ENCODE measurements at places on chromosomes 16 and 17.

GRCh38 chr17:73772107-73772705, 128.0 kb upstream of the SDK2 start:
- no peak for DNase-seq

- DNase-seq = no peak
These were observed 6.2 kb downstream of the ACSF2 start for GRCh38 chr17:50432125-50432762.

DNA sequence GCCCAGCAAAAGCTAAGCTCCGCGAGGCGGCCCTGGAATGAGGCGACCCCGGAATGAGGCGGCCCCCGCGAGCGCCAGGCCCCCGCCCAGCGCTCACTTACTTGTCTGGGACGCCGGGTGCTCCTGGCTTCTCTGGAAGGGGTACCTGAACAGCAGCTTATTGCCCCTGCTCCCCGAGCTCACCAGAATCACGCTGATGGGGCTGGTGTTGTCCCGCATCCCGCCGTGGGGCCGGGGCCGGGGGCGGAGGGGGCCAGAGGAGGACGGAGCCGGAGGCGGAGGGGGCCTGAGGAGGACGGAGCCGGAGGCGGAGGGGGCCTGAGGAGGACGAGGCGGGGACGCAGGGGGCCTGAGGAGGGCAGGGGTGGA, 440 bp downstream of the NPRL3 start:
- DNase-seq = no peak

DNA sequence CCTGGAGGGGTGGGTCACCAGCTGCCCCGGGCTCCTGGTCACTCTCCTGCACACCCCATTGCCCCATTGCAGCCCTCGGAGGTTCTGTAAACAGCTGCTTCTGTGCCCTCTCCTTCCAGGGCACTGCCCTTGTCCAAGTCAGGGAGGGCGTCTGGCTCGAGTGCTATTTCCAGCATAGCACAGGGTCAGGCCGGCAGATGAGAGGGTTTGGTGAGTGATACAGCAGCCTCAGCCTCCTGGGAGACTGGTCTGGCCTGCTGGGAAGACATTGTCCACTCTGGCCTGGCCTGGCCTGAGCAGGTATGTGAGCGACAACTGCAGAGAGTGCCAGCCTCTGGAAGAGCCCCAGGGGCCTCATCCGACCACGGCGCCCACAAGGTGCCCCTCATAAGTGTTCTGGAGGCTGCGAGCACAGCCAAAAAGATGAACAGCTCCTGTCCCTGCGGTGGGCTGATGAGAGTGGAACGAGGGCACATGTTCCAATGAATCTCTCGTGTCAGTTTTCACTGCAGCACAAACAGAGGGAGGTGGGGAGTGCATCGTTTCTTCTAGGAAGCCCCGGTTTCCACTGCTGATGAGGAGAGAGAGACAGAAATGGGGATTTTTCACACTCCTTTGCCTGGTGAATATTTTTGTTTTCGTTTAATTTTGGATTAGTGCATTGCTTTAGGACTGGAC, 105.8 kb upstream of the SDK2 start:
- no peak for DNase-seq

- no peak for DNase-seq
These were observed 146.8 kb downstream of the SEC14L1 start for GRCh38 chr17:77287432-77288068.

DNA sequence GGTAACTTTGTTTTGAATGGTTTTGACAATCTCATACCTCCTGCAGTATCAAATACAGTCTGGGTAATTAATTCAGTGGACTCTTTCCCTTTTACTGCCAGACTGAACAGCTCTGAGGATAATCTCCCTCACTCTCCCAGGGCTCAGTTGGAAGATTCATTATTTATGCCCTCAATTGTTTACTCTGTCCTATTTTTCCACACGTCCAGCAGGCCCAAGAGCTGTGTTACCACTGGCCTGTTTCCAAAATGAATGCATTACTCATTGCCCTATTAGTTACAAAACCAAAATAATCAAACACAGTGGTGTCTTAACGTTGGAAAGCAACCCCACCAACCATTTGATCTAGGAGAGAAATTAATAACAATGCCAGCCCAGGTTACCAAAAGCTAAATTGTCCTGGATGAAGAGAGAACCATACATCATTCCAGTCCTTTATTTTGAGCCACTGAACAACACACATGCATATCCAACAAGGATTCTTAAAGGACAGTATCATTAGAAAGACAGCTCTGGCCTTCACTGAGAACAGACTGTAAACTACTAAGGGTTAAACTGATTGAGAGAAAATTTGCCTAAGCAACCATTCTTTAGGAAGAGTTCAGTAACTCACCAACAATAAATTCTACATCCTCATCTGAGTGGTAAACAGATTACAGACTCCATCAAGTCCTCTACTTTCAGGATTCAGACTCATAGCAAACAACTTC, 34.5 kb downstream of the FAM222B start:
- no peak for DNase-seq

- DNase-seq = no peak
These were observed 79.5 kb downstream of the CA4 start for GRCh38 chr17:60229188-60229802.

DNA sequence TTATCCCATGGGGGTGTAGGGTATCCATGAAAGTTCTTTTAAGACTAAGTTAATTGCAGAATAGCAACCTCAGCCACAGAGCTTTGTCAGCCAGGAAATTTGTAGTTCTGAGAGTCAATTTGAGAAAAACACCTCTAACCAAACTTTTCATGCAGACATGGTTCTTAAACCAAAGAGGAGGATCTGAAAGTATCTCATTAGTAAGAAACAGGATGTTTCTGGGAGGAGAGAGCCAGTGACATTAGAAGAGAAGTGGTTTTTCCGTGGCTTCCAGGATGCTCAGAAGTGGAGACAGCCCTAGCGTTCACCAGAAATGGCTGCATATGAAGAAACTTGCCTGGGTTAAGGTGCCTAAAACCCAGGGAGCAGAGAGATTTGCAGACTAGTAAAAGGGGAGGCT, 7.9 kb downstream of the GNAO1 start:
- DNase-seq = no peak

GRCh38 chr17:75756451-75757085, 8.4 kb downstream of the GALK1 start:
- no peak for DNase-seq

DNA sequence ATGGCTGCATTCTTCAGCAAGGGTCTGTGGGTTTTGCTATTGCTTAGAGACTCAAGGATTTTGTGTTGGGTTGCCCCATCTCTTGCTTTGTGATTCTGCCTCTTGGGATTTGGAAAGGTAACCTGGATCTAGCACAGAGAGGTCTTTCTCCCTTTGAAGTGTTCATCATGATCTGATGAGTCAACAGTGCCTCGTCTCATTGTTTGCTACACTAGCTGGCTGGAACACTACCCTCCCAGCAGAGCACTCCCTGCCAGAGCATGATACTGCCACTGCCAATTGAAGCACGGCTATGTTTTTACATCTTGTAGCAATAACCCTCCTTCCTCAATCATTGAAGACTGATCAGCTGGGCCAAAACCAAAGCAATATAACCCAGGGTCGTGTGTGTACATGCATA, 361.0 kb downstream of the CDH13 start:
- DNase-seq = no peak

DNA sequence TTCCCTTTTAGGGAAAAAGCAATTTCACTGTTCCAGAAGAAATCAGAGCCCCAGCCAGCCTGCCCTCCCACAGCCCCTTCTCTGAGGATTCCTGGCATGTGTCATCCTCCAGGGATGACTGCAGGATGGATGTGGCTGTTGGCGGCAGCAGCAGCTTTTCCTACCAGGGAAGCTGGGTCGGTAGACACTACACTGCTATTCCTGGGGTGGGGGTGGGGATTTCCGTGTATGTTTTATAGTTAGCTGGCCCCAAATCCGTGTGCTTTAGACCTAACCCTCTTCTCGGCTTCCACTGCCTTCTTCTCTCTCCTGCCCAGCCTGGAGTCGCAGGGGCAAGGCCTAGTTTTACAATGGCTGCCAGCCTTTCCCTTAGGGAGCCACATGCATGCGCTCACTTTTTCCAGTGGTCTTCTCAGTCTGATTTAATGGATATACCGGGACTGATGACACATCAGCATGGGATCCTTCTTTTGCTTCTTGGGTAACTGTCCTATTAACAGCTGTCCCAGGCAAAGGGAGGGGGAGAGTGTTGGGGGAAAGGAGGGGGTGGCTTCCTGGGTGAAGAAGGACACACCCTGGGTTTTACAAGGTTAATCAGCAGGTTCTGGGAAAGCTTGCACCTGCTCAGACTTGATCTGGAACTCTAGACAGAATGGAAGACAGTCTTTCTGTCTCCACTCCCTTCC, 2.7 kb upstream of the NFE2L1 start:
- DNase-seq = no peak

DNA sequence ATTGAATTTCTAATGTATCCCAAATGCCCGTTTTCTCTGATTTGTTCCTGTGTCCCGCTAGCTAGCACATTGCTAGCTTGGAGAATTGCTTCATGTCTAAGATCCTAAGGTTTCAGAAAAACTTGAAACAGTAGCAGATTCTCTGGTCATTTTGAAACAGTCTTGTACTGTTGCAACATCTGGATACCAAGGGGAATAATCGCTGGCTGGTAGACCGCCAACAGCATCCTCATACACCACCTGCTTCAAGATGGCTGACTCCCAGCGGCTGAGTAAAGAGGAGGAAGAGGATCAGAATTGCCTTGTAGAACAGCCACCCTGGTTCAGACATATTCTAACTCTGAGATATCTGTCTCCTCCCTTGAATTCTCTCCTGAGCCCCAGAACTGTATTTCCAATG, 226.7 kb upstream of the ELAC2 start:
- no peak for DNase-seq

- no peak for DNase-seq
These were observed 5.9 kb downstream of the RANBP10 start for GRCh38 chr16:67800338-67800926.

DNA sequence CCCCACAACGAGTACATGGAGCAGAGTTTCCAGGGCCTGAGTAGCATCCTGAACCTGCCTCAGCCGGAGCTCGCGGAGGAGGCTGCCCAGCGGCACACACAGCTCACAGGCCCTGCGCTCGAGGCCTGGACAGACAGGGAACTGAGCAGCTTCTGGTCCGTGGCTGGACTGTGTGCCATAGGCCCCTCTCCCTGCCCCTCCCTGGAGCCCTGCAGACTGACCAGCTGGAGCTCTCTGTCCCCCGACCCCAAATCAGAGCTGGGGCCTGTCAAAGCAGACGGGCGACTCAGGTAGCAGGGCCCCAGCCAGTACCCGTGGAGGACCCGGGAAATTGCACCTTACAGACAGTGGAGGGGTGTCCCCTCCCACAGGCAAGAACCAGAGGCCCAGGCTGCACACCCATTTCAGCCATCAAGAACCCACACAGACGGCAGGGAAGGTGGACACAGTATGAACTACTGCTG, 13.0 kb downstream of the MRPL27 start:
- no peak for DNase-seq

DNA sequence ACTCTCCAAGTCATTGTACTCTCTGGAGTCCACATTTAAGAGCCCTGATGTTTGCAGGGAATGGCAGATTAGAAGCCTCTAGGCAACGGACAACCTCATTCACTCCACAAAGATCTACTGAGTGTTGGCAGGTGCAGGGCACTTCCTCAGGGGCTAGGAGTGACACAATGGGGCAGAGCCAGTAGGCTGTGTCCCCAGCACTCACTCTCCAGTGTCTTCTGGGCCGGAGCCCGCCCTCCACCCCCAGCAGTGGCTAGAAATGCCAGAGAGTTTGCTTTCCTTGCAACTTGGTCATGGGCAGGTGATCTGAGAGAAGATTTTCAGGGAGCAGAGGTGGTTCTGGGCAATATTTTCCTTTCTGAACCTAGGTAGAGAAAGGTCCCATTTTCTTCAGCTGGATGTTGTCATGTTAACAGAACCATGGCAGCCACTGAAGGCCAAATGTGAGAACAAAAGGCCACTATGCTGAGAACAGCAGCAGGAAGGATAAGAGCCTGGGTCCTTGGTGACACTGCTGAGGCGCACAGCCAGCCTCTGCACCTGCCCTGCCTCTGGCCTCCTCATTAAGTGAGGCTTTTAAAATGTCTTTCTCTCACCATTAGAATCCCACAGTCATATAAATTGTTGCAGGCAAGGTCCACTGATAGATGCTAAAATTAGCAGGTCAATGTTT, 96.2 kb downstream of the USP31 start:
- no peak for DNase-seq

- no peak for DNase-seq
These were observed 172.5 kb downstream of the HS3ST3A1 start for GRCh38 chr17:13429201-13429600.

DNA sequence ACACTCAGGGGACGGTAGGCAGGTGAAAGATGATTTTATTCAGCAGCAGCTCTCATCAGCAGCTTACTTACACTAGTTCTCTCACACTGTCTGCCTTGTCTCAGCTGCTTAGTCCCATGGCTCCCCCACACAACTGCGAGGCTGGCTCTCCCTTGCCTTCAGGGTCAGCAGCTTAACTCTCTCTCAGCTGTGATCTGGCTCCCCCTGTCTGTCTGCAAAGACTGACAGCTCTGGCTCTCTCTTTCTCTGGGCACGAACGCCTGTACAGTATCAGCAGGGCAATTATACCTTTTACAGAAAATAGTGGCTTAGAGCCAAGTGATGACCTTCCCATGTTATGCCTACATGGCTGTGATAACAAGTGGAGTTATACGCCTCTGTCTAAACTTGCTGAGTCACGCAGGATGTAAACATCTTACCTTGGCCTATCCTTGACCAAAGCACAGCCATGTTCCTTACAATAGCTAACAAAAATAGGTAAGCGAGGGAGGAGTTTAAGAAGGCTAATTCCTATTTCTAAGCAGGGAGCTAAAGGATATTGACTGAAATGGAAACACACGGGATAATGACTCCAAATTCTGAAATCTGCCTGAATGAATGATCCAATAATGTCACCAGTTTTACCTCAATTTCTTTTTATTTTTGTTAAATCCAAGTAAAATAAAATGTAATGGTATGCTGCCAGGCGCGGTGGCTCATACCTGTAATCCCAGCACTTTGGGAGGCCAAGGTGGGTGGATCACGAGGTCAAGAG, 1.1 kb upstream of the NDUFAB1 start:
- DNase-seq = no peak

GRCh38 chr16:84175350-84176081, 11.3 kb downstream of the TAF1C start:
- DNase-seq = no peak

DNA sequence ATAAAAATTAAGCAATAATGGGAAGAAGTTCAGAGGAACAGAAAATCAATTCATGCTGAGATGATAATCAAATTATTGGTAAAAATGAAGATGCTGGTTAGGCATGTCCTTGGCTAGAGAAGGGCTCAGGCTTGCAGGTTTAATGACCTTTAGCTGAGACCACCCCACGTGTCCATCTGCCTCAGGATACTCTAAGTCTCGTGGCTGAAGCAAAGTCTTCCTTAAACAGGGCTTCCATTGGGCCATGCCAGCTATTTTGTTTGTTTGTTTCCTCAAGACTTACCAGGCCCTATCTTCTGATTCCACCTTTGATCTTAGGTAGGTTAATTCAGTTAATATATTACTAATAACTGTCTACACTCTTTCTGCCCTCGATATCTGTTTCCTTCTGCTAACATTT, 366.0 kb downstream of the CDH13 start:
- no peak for DNase-seq

GRCh38 chr17:42284566-42284965, 3.7 kb upstream of the STAT5A start:
- no peak for DNase-seq

- no peak for DNase-seq
These were observed 25.7 kb downstream of the KATNB1 start for GRCh38 chr16:57761301-57761700.

GRCh38 chr17:75847614-75848522, 3.7 kb upstream of the UNC13D start:
- no peak for DNase-seq

- no peak for DNase-seq
These were observed 1044.6 kb downstream of the CDH11 start for GRCh38 chr16:64077242-64077641.
